HT1080 (cell line): ENCODE measurements at places on chromosomes 12 and 14.

DNA sequence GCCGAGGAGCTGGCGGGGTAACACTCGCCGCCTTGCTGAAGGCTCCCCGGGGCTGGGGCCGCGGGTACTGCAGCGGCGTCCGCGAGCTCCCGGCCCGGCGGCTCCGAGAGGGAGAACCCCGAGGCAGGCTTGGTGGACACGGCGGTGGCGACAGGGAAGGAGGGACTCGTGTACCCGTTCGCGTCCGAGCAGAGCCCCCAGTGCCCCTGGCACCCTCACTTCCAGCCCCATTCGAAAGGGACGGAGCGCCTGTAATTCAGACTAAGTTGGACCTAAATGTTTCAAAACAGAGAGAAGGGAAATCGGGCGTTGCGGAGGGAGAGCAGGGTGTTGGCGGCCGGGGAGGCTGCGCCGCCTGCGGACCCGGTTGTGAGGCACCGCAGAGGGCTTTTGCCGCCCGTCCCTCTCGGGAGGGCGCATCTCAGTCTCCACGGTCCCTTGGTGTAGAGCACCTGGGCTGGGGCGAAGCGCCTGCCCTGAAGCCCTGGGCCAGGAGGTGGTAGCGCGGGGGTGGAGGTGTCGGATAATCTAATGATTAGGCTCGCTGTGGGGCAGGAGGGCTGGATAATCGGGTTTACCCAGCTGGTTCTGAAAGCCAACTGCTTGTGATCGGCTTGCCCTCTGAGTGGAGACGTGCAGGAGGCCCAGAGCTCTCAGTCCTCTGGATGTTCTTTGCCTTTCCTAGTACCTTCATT lies 771 bp downstream of the DAAM1 start:
- no peak for DNase-seq

- DNase-seq, result no peak
Measured at GRCh38 chr12:21551841-21552465, 25.9 kb downstream of the SPX start.

DNA sequence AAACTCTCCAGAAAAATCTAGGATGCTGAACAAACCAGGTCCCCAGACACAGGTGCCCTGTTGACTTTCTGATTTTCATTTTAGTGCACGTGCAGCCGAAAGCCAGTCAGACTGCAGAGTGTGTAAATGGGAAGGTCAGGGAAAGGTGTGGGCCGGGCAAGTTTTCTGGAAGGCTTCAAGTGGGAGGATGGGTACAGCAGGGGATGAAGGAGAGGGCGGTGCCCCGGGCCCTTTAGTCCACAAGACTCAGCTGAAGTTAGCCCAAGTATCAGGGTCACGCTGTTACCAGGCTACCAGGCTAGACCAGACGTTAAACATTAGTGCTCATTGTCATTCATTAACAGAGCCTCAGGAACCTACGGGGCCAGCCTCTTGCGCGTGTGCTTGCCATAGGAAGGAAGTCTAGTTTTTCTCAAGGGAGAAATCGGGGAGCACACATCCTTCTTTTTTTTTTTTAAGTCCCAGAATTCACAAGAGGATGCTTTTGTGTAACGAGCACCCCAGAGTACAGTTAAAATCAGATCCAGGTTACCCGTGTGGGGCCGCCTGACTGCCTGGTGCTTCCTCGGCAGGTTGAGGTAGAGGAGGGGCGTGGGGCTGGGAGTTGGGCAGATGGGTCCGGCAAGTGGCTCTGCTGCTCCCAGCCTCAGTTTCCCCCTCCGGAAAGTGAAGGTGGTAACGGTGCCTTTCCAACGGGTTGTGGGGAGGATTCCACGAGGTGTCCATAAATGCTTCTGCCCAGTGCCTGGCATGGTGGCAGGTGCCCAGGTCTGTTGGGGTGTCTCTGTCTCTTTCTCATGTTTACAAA lies 19.1 kb downstream of the BCL7A start:
- no peak for DNase-seq

DNA sequence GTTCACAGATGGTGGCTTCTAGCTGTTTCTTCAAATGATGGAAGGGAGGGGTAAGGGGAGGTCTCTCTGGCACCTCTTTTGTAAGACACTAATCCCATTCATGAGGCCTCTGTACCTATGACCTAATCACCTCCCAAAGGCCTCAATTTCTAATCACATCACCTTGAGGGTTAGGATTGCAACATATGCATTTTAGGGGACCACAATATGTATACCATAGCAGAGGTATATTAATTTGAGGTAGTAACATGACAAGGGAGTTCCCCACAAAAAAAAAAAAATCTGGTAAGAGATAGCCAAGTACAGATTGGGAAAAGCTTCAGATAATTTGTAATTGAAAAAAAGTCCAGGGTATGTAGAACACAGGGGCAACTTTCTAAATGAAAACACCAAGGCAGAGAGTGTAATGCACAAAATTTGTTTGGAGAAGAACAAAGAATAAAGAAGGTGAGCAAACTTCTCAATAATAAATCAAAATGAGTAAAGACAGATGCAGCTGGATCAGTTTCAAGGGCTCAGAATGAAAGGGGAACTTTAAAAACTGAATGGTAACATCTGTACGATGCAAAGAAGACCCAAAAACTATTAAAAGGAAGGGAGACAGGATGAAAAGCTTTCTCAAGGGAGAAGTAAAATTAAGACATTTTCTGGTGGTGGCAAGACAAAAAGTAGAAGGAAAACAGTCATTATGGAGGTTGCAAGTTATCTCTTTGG lies 125.5 kb upstream of the DCN start:
- no peak for DNase-seq

DNA sequence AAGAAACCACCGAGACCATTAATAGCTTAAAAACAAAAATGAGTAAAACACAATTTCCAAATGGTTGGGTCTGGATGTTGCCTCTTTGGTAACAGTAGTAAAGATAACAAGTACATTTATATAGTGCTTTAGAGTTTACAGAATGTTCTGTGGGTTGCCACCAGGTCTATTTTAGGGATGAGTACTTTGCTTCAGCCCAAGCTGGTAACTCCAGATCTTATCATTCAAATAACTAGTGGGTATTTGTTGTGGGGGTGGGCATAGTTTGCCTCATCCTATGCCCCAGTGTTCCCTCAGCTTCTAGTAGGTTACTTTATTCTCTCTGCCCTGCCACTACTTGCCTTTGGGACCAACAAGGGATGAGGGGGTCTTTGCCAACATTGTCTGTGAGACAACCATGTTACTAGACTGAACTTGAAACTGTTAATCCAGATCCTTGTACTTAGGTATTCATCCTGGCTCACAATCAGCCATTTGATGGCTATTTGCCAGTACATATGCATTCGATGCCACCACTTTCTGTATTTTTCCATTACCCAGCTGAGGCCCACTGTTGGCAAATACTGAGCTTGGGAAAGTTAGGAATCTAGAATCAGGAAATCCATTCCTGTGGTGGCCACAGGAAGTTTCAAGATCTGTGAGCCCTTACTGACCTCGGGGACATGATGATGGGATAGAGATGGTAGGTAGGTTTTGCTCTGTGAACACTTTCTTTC lies 17.6 kb upstream of the AKAP6 start:
- peak; percentile 29 for DNase-seq
